GDM1 (cell line): ENCODE measurements at places on chromosomes 2 and 18.

- DNase-seq, result no peak
Observed at GRCh38 chr2:31889044-31889443, 121.8 kb downstream of the MEMO1 start.

GRCh38 chr18:36255072-36255698, 42.3 kb upstream of the FHOD3 start:
- no peak for DNase-seq

DNA sequence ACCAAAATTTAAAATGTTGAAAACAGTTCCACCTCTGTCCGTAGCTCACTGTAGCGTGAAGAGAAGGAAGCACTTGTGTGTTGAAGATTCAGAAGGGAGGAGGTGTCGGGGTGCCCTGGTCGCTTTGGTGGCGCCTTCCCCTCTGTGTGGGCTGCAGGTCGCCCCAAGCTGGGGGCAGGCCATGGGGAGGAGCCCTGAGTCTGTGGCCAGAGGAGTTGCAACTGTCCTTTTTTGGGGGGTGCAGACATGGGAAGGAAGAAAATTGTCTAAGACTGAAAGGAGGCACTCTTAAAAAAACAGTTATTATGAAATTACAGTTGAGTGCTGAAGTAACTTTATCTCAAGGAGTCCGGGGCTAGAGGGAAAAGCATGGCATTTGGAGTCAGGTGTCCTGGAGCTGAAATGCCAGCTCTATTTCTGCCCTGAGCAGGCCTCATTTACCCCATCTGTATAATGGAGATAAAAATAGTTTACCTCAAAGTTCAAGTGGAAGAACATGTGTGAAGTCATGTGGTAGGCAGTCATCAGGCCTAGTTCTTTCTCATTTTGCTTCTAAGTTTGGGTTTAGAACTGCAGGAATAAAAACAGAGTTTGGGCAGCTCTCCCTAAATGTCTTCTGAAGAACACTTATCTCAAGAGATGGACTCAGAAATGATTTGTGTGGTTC, 82.1 kb downstream of the RNF144A start:
- DNase-seq, result no peak

- no peak for DNase-seq
Observed at GRCh38 chr2:113230531-113230930, 48.2 kb downstream of the PAX8 start.

- no peak for DNase-seq
Observed at GRCh38 chr18:25251068-25251467, 100.9 kb downstream of the ZNF521 start.

- DNase-seq, result no peak
Observed at GRCh38 chr2:39851651-39852110, 72.6 kb upstream of the THUMPD2 start.

- no peak for DNase-seq
Observed at GRCh38 chr18:69216321-69216720, 184.4 kb upstream of the DOK6 start.

GRCh38 chr18:21439431-21439846, 161.1 kb downstream of the ESCO1 start:
- no peak for DNase-seq

DNA sequence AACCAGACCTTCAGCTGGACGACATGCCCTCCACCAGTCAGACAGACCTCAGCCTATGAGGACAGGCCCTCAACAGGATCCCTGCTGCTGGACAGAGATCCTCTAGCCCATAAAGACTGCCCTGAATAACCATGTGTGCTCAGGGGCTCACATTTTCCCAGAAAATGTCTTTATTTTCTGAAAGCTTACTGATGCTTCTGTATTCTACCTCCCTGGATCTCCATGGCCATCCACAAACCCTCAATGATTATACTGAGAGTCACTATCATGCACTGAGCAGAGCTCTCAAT, 1.8 kb upstream of the PTPN18 start:
- DNase-seq, result no peak

DNA sequence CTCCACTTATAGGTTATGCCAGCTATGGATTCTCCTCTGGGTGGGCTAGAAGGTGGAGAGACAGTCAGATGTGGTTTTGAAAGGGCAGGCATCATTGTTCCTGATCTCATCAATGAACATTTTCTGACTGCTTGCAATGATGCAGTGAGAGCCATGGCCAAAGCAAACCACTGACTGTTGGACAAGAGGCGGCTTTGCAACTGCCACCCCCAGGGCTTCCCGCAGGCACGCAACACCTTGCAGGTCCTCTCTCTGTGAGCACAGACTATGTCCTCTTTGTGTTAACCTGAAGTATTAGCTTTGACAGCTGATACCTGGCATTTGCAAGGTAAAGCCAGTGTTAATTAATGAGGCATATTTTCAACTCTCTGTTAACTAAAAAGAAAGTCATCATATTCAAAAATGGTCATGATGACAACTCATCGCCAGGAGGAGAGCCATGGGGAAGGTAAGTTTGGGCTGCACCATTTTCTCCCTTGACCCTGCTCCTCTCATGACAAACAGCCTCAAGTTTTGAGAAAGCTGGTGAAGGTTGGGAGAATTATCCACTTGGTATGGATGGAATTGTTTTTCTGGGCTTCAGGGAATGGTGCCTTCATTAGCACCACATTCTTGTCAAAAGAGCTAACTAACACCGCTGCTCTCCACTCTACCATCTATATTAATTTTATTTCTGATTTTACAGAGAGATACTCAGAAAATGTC, 14.9 kb upstream of the FAM124B start:
- no peak for DNase-seq

DNA sequence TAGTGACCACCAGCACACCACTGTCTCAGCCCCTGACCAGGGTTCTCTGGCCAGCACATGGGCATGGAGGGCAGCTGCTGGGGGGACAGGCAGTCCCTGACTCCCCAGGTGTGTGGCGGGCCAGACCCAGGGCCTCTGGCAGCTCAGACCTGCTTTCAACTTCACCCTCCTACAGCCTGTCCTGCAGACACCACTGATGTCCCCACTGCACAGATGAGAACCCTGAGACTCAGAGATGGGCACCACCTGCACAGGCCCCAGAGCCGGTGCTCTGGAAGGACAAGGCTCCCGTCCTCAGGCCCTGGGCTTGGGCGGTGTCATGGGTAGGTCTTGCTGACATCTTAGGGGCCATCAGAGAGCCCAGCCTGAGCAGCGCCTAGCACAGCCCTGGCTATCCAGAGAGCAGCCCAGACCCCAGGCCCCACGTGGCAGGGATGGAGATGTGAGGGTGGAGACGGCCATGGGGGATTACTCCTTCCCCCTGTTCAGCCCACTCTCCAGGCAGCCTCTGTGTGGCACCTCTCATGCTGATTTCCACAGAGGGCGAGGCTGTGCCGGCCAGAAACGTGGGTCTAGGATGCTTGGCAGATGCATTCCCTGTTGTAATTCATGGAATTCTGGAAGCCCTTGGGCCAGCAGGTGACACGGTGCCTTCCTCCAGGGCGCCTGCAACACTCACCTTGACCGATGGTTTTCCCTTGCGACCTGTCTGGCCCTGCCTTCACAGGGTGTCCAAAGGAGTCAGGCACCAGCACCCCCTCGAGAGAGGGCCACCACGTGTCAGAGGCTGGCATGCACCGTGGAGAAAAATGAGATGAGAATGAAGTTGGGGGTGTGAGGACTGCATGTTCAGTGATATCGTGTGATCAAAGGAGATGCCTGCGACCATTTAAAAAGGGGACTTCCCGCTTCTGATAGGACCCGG, 61.2 kb upstream of the GLI2 start:
- no peak for DNase-seq

GRCh38 chr2:204726831-204727230, 181.6 kb downstream of the PARD3B start:
- no peak for DNase-seq

DNA sequence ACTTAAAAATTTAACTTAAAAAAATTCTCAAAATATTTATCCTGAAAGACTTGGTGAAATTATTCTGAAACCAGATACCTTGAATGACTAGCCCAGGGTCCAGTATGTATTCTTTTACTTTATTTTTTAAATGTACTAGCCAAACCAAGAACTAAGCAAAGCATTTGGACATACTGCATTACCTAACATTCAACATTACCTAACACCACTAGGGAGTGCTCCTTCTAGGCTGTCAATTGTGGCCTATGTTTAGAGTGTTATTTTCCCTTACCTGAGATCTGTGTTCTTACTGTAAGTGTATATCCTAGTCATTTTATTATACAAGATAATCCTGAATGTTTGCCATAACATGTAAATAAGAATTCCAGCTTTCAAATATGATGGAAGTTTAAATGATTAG, 496.6 kb downstream of the PTPRM start:
- no peak for DNase-seq

DNA sequence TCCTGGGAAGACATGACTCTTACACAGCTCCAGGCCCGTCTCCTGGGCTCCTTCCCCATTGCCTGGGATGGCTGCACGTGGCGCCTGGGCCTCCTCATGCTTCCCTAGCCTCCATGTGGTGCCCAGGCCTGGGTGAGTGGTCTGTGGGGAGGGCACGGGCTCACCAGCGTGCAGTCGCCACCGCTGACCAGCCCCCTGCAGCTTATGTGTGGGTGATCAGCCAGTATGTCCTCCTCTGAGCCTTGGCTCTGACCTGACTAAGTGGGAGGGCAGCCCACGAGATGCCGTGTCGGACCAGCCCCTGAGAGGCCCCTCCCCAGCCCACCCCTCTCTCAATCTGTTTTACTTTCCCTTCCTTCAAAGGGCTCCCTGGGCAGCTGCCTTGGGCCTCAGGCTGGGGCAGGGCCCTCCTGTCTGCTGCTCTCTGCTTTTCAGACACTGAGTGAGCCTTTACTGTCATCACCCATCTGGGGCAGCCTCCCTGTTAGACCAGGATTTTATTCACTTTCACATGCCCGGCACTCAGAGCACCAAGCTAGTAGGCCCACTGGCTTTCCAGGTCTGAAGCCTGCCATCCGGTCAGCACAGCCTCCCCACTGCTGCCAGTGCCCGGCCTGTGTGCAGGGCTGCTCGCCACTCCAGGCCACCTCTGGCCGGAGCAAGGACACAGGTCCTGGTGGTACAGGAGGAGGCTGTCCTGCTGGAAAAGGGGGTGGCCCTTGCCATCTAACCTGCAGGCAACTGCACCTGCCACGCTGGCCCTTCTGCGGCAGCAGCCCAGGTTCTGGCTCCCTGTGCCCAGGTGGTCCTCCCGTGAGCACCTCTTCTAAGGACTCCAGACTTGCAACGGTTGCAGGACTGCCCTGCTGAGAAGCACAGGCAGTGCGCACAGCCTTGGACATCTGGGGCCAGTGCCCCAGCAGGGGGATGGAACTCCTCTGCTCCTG, 84.9 kb upstream of the HPCAL1 start:
- DNase-seq, result no peak

GRCh38 chr2:137161250-137161649, 395.9 kb downstream of the THSD7B start:
- DNase-seq, result no peak

- DNase-seq, result no peak
Observed at GRCh38 chr2:42510608-42511243, 16.9 kb upstream of the KCNG3 start.

- DNase-seq, result no peak
Observed at GRCh38 chr2:196291426-196291825, 120.0 kb upstream of the STK17B start.

DNA sequence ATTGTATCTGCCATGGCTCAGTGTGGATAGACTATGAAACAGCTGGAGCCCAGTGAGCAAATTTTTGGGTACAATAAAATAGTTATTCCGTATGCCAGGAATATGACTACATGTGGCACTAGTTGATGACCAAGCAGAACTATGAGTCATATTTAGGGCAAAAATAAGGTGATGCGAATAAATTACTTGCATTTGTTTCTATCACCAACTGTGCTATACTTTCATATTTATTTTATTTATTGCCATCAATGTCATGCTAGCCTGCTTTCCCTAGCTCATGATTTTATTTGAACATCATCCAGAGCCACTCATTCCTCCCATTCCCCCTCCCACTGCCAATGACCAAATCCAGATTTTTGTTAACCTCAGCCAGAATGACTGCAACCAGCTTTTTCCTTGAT, 13.3 kb upstream of the FAP start:
- no peak for DNase-seq

GRCh38 chr2:234500394-234501006, 3.6 kb upstream of the ARL4C start:
- DNase-seq, result no peak

GRCh38 chr18:424071-424661, 76.3 kb downstream of the COLEC12 start:
- DNase-seq, result no peak

GRCh38 chr2:55490554-55490953, 29.0 kb upstream of the CFAP36 start:
- DNase-seq, result no peak

GRCh38 chr2:101329026-101329425, 20.5 kb upstream of the RNF149 start:
- DNase-seq, result no peak

DNA sequence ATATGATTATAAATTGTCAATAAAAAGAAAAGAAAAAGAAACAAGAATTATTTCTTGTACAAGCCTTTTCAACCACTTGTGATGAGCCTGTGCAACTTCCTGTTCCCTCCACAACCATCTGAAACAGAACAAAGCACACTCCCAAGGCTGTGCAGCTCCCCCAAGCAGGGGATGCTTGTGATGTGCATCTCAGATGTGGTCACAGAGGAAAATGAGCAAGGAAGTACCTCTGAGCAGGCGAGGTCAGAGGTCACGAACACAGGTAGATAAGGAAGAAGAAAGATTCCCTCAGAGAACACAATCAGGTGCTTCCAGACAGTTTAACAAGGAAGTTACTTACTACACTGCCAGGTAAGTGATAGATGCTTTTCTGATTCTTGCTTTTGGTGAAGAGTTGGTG, 274.8 kb upstream of the SLC39A10 start:
- no peak for DNase-seq

DNA sequence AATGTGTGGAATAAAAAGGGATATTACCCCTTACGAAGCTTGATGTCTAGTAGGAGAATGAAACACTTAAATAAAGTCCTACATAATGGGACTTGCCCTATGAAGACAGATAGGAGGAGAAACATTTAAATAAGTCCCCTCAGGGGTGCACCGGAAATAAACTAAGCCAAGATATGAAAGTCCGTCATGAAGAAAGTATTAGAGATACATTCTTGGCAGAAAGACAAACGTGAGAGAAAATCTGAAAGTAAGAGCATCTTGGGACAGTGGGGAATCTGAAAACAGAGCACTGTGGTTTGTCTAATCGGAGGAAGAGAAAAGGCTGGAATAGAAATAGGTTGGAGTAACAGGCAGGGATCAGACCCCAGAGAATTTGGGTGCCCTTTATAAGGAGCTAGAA, 516.9 kb upstream of the DSEL start:
- DNase-seq, result no peak

GRCh38 chr2:63555931-63556330, 32.3 kb downstream of the WDPCP start:
- no peak for DNase-seq

GRCh38 chr2:123080331-123080730, 944.8 kb upstream of the CNTNAP5 start:
- DNase-seq, result no peak

DNA sequence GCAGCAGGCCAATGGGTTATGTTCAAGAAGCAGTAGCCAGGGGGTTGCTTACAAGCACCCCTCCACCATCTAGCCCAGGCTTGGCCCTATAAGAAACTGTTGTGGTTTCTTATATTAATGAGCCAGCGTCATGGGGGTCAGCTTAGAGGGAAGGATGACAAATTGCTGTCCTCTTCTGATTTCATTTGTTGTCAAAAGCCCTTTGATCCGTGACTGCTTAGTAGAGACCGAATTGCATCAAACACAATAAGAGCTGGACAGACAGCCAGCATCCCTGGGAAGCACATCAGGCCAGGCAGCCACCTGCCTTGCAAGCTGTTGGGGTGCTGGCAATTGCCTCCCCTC, 206.6 kb upstream of the SETBP1 start:
- no peak for DNase-seq
